ENCODE measurements at places on chromosomes 11 and 22.

- DNase-seq, result no peak
Observed at GRCh38 chr22:17596226-17596625, 32.3 kb downstream of the ATP6V1E1 start.

- no peak for DNase-seq
Observed at GRCh38 chr11:117423046-117423575, 95.5 kb downstream of the CEP164 start.

GRCh38 chr11:92411431-92411830, 186.8 kb downstream of the FAT3 start:
- no peak for DNase-seq

DNA sequence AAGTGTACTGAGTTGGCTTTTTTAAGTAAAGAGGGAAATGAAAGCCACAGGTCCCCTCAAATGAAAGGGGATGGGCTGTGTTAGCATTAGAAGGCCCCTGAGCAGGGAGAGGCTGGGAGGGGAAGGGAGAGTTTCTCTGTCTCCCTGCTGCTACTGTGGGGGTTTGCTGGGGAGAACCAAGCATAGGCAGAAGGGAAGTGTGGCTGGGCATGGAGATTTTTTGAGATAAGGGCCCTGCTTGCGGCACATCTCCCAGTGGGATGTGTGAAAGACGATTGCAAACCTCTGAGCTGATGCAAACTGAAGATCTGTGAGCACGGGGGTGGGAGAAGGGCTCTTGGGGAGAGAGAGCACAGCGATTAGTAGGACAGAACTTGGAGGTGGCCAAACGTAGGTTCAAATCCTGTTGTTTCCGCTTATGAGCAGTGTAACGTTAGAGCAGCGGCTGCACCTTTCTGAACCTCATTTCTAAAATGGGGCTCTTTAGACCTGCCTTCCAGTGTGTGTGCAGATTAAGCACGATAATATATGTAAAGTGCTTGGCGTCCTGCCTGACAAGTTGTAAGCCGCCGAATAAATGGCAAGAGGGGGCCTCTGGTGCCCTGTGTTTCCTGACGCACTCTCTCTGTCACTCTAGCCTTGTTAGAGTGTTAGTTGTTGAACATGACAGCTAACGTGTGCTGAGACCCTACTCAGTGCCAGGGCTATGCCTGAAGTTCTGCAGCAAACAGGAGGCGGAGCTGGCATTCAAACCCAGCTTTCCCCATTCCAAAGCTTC, 122.3 kb downstream of the GRIK4 start:
- DNase-seq, result no peak

GRCh38 chr11:12079726-12080556, 30.4 kb upstream of the MICAL2 start:
- no peak for DNase-seq

GRCh38 chr11:70506986-70507385, 108.7 kb downstream of the CTTN start:
- DNase-seq, result no peak

- no peak for DNase-seq
Observed at GRCh38 chr22:22945195-22945594, 57.6 kb downstream of the IGLL5 start.
